Smooth muscle cell of the umbilical artery (primary cell): ENCODE measurements at places on chromosomes 16 and 17. TPM values are rescaled to one million over a fixed set of nuclear protein-coding genes. Genes with fewer than 3 reads are reported as not detected.

Gene NPIPA3
- 0.37 and 0.59 TPM in 2 replicates for total RNA-seq

Gene NKD1
- under 0.01 TPM in 2 replicates for total RNA-seq

Gene BIRC5
- 4.8 and 21.0 TPM in 2 replicates for total RNA-seq

Gene EARS2
- 40.1 and 61.9 TPM in 2 replicates for total RNA-seq

Gene HLF
- total RNA-seq: not detected in 2 replicates

Gene ALOX15B
- total RNA-seq: not detected in 2 replicates

Gene DOC2B
- total RNA-seq: not detected in 2 replicates

Gene NPIPA8
- 18.5 TPM in 1 of 2 replicates, not detected in the other for total RNA-seq

Gene GALR2
- not detected in 2 replicates for total RNA-seq

Gene GLIS2
- total RNA-seq: 3.3 and 5.3 TPM in 2 replicates

Gene YBX2
- not detected in 2 replicates for total RNA-seq

Gene TBC1D16
- 38.3 and 63.0 TPM in 2 replicates for total RNA-seq

Gene BICDL2
- total RNA-seq: 0.28 and 0.59 TPM in 2 replicates

Gene KRT33B
- 0.30 and 0.32 TPM in 2 replicates for total RNA-seq

Gene ZFP3
- 1.2 TPM in 2 replicates for total RNA-seq

Gene LRRC75A
- 0.83 and 1.2 TPM in 2 replicates for total RNA-seq

Gene FGF11
- 5.3 and 7.2 TPM in 2 replicates for total RNA-seq

Gene KRT27
- not detected in 2 replicates for total RNA-seq

Gene MAP2K6
- 0.37 and 1.8 TPM in 2 replicates for total RNA-seq

Gene MFSD11
- total RNA-seq: 25.9 and 38.9 TPM in 2 replicates

Gene PIK3R5
- total RNA-seq: not detected in 2 replicates

Gene ABI3
- total RNA-seq: under 0.01 TPM in 1 of 2 replicates, not detected in the other

Gene DBNDD1
- 0.89 and 3.5 TPM in 2 replicates for total RNA-seq

Gene APOBR
- total RNA-seq: not detected in 2 replicates

Gene SLC22A31
- 0.18 and 8.6 TPM in 2 replicates for total RNA-seq

Gene TP53TG3
- total RNA-seq: not detected in 2 replicates

Gene COQ7
- total RNA-seq: 14.3 and 14.8 TPM in 2 replicates

Gene COL1A1
- total RNA-seq: 2,683 and 6,310 TPM in 2 replicates

Gene VAT1L
- 43.1 and 43.9 TPM in 2 replicates for total RNA-seq

Gene FBXW10
- under 0.01 and 0.05 TPM in 2 replicates for total RNA-seq

Gene SPATA22
- total RNA-seq: not detected in 2 replicates

Gene MGAT5B
- total RNA-seq: 0.89 and 1.4 TPM in 2 replicates

Gene ODAD4
- total RNA-seq: 0.30 and 0.37 TPM in 2 replicates

Gene RNF222
- total RNA-seq: not detected in 2 replicates

Gene SPNS3
- total RNA-seq: not detected in 2 replicates

Gene DPEP2
- total RNA-seq: not detected in 2 replicates

Gene KRTAP4-1
- not detected in 2 replicates for total RNA-seq

Gene PIMREG
- 1.8 and 13.7 TPM in 2 replicates for total RNA-seq

Gene NGFR
- total RNA-seq: under 0.01 and 0.28 TPM in 2 replicates

Gene HOXB3
- total RNA-seq: 5.6 and 8.4 TPM in 2 replicates

Gene HOXB8
- under 0.01 and 0.97 TPM in 2 replicates for total RNA-seq

Gene LGALS9C
- total RNA-seq: not detected in 2 replicates

Gene G6PC3
- total RNA-seq: 22.0 and 27.1 TPM in 2 replicates

Gene TOX3
- total RNA-seq: not detected in 2 replicates

Gene SLC5A11
- not detected in 2 replicates for total RNA-seq
